ENCODE measurements at places on chromosomes 12 and 14.

- DNase-seq, result no peak
Observed at GRCh38 chr12:42298887-42299286, 27.0 kb downstream of the ZCRB1 start.

DNA sequence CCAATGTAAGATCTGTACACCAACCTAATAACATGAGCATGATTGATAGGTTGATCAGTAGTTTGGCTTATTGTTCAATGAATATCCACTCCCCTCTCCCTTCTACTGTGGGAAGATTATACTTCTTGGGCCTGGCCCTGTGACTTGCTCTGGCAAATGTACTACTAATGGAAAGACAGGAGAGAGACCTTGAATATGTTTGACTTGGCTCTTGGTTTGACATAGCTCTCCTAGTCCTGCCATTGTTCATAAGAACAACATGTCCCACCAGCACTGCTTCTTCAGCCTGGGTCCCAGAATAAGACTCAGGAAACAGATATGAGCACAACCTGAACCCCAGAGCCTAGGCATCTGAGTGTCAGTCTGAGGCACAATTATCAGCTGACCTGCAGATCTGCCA, 112.8 kb upstream of the RESF1 start:
- no peak for DNase-seq

DNA sequence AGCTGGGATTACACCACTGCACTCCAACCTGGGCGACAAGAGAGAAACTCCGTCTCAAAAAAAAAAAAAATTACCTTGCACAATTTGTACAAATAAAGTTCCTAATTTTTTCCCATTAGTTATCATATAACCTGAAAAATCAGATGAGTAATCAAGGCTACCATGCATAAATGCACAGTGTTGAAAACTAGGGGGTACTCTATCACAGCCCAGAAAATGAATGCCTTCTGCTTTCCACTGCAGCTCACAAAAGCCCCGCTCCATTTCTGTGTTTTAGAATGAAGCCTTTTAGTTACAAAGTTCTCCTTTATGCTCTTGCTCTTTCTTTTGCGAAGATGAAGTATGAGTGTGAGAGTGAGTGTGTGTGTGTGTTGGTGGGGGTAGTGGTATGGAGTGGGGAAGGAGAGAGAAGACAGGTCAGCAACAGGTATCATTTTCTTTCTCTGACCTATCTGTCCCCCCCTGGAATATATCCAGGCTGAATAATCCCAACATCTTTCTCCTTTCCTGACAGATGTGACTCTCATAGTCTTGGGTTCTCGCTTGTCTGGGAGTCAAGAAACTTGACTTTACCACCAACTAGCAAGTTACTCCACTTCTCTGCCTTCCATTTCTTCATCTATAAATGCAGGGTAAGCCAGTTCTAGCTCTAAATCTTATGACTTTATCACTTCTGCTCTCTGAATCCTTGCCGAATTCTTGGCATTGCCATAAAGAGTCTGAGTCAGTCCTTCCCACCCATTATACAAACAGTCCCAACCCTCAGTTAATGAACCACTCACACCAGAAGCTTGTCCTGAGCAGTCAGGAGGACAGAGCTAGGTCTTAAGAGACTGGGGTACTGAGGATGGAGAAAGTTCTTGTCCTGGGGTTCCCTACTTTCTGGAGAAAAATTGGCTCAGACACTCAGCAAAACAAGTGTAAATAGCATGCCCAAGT, 16.1 kb downstream of the BIN2 start:
- no peak for DNase-seq

GRCh38 chr12:108313606-108314351, 25.3 kb downstream of the CMKLR1 start:
- DNase-seq, result no peak

DNA sequence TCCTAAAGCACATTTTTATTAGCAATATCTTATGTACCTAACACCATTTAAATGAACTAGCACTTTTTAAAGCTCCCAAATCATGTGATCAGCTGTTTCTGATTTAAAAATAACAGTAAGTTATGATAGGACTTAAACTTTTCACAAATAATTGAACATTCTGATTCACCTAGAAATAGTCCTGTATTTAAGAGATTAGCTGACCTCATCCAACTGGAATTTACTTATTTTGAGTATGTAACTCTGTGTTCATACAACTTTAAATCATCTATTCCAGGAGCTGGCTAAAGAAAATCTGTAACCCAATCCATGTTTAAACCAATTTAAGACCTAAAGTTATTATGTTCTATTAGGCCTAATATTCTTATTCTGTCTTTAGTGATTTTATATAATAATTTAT, 184.3 kb downstream of the CCDC91 start:
- DNase-seq, result no peak

- no peak for DNase-seq
Observed at GRCh38 chr12:11412731-11413130, 17.4 kb upstream of the PRB2 start.

DNA sequence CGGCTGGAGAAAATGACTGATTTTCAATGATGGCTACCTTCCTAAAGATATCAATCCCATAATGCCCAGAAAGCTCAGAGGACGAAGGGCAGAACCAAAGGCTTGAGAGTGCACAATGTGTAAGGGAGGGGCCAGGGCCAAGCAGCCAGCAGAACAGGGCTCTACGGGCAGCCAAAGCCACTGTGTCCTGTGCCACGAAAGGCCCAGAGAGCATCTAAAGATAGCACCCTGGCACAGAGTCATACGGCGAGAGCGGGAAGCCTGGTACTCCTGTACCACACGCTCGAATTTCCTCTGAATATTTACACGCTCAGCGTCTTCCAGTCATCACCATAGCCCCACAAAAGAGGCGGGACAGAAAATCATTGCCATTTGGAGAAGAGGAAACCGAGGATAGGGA, 39.5 kb downstream of the PRMT8 start:
- DNase-seq, result no peak

- no peak for DNase-seq
Observed at GRCh38 chr12:67981287-67982162, 7.7 kb upstream of the IFNG-AS1 start.

GRCh38 chr14:20295067-20295466, 10.7 kb downstream of the TTC5 start:
- no peak for DNase-seq

DNA sequence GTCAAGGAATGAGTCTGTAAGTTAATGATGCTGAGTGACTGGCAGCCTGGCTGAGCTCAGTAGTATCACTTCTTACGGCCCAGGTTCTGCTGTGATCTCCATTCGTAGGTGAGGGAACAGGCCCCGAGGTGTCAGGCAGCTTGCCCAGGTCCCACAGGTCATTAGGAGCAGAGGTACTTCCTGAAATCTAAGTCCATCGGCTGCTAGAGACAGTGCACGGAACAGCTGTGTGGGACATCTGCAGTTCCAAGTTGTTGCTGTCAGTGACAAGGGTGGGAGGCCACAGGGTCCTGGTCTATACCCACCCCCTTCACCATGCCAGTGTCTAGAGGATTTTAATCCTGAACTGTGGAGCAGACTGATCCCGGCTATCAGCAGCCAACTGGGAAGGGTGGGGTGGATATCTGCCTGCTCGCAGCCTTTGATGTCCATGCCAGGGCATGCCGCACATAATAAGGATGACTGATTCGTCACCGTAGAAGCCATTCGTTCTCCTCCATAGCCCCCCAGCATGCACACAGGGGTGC, 82.3 kb upstream of the RIN3 start:
- no peak for DNase-seq

DNA sequence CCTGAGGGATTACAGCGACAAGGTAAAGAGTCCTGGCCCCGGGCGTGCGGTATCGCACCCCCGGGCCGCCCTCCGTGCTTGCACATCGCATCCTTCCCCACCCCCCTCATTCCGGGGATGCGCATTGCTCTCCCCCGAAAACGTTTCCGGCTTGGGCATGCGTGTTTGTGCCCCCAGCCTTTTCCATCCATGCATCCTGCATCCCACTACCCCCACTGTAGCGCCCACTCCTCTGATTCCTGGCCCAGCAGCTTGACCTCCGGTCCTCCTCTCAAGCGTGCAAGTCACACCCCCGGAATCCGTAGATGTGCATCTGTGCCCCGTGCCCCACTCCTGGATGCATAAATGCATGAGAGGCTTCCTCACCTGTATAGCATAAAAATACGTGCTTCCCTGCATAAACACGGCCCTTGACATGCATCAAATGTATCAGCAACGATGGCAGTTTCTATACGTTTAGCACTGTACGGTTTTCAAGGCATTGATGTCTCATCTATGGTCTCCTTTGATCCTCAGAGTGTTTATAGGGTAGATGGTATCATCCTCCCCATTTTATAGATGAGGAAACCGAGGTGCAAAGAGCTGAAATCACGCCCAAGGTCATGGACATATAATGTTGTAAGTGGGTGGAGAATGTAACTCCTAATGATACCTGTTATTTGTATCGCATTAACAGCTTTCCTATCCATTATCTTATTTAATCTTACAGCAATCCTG, 484 bp downstream of the RIC8B start:
- DNase-seq, result peak; percentile 9

DNA sequence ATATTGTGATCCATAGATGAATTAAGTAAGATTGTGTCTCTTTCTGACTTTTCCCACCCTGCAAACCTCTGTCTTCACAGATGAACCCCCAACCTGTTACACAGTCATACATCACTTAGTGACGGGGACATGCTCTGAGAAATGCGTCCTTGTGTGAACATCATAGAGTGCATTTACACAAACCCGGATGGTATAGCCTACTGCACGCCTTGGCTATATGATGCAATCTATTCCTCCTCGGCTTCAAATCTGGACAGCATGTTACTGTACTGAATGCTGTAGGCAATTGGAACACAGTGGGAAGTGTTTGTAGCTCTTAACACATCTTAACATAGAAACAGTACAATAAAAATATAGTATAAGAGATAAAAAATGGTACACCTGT, 7.4 kb upstream of the TESPA1 start:
- no peak for DNase-seq

DNA sequence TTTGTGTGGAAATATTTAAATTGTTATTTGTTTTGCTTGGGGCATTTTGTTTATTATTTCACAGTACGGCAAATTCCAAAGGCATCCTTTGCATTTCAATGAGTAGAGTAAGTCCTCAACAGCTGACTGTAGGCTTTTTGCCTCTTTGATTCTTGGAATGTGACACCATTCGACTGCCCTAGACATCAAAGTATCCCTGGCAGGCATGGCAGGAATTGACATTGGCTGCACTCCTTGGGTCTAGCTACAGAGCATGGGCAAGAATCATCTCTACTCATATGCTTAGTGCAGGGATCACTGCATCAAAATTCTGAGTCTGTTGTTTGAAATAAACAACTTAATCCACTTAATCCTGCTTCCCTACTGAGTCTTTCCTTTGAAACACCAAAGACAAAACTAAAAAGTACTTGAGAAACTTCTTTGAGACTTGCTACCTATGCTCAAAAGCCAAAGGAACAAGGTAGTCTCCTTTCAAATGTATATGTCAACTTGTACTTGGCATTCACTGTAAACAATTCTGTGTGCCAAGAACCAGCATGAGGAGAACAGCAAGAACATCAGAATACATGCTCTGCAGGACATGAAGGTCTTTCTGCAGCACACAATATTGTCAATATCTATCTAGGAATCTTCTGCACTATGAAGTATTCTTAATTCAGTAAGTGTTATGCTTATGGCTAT, 1569.0 kb upstream of the FLRT2 start:
- no peak for DNase-seq

DNA sequence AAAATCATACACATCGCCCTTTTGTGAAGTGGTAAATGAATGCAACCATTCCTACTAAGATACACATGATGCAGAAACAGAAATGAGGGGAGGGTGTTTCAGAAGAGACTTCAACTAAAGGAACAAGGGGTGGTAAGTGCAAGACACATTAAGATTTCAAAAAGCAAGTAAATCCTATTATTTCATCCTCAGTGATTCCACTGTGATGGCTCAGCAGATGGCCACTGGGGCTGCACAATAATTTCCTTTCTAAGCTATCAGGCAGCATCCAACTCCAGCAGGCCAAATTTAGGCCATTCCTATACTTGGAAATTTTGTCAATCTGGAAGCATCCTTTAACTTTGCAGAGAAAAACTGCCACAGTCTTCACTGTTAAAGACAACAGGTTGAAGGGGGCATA, 272.4 kb downstream of the NELL2 start:
- no peak for DNase-seq

DNA sequence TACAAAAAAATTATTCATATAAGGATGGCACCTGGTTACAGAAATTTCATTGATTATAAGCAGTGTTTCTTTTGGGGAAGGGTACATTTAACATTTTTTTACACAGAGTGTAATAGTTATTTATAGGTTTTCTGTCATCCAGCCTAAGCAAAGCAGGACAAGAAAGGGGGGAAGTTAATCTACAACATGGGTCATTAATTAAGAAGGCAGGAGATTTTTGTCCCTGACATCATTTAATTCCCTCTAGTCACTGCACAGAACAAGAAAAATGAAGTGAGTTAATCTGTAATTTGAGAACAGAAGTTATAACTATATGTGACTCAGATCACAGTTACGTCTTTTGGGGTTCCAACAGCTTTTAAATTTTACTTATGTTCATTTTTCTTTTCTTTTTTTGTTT, 173.4 kb downstream of the PTPRO start:
- no peak for DNase-seq

GRCh38 chr14:64848239-64848638, 31.5 kb downstream of the SPTB start:
- DNase-seq, result no peak

DNA sequence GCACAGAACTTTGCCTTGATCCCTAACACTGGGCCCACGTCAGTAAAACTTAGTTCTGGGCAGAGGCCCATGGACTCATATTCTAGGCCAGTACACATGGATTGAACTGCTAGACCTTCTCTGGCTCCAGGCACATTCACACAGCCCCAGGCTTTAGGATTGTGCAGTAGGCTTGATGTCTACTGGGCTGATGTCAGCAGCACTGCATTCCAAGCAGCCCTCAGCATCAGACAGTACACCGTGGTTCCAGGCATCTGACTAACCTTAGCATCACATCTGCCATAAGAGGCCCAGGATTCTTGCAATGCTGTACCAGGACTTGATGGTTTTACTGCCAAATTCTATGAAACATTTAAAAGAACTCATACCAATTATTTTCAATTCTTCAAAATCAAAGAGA, 301.9 kb downstream of the CCER1 start:
- DNase-seq, result no peak

GRCh38 chr14:97539884-97540283, 742.7 kb downstream of the VRK1 start:
- DNase-seq, result no peak

DNA sequence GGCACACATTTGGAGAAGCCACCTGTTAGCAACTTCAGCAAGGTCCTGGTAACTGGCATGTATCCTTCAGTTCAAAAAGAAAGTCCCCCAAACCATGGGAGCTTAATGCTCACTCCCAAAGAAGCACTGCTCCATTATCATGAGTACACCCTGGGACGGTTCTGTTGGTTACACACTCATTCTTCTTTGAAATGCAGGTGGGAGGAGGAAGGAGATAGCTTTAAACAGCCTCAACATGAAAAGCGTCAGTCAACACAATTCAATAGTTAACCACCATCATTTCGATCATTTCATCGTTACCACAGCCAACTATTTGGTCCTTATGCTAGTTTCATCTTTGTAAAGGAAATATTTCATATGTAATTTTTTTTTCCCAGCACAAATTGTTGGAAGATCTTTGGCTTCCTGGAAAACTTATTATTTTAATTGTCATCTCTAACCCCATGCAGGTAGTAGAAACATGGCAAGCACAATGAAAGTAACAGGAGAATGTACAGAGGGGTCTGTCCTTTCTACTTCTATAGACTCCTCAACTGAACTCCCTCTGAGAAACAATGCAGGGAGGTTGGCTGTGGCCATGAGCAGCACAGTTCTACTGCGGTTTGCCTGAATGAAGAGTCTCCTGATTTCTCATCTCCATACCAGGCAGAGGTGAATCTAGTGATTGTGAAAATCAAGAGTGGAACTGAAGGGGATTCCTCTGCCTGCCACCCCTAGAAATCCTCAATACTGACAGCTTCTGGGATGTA, 196.4 kb upstream of the FOXN3 start:
- no peak for DNase-seq

- no peak for DNase-seq
Observed at GRCh38 chr12:112182499-112182898, 57.1 kb downstream of the TRAFD1 start.
